ENCODE measurements at places on chromosomes 16 and 17.

DNA sequence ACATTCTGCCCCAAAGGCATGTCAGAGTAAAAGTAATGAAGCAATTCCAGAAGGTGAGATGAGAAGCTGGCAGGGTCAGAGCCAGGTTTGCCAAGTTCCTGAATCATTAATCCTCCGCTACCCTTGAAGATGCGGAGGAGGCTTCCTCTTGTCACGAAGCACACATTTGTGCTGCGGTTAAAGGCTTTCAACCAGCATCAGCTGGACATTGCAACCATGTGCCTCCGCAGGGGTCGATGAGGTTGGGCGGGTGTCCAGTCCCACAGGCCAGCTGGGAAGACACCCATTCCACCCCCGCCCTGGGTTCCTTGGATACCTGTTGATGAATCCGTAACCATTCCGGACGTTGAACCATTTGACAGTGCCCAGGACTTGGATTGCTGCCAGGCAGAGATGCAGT is 1.3 kb downstream of the YBX2 start:
- H3K36me3 ChIP-seq: no peaks in the 10 kb centered on the region
- no peak for DNase-seq
- no peak overlapping the region for H3K27ac ChIP-seq
- H3K4me1 ChIP-seq: peaks cover 59% of the 10 kb centered on the region

DNA sequence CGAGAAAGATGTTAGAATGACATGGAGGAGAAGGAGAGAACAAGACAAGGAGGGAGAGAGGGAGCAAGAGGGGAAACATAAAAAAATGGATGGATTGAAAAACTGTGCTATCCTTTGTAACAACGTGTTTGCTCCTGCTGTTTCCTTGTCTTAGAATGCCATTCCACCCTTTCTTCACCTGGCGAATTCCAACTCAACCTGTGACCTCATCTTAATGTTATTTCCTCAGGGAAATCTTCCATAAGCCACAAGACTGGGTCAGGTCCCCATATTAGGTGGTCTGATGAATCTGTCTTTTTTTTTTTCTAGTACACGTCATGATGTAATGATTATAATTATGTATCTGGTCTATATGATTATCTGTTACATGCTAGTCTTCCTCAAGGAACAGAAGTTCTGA is 195.0 kb upstream of the MAF start:
- no peak overlapping the region for H3K4me3 ChIP-seq
- no peak for DNase-seq

- peaks cover 33% of the 10 kb centered on the region for H3K36me3 ChIP-seq
- peaks cover 29% of the 10 kb centered on the region for H3K4me1 ChIP-seq
- peak; percentile 68 for DNase-seq
Measured at GRCh38 chr17:43211480-43212402, at the start of gene TMEM106A. TMEM106A (plus strand) TSS chr17:43211875; CDS start chr17:43213042, 1,167 bp downstream.

GRCh38 chr16:81842564-81843242 is 63.6 kb downstream of the PLCG2 start:
- peaks cover 37% of the 10 kb centered on the region for H3K4me1 ChIP-seq
- H3K36me3 ChIP-seq: peaks cover 8% of the 10 kb centered on the region
- H3K27me3 ChIP-seq: peaks cover 5% of the 10 kb centered on the region
- peak overlapping the region; percentile 5 for H3K4me3 ChIP-seq
- no peak for DNase-seq

DNA sequence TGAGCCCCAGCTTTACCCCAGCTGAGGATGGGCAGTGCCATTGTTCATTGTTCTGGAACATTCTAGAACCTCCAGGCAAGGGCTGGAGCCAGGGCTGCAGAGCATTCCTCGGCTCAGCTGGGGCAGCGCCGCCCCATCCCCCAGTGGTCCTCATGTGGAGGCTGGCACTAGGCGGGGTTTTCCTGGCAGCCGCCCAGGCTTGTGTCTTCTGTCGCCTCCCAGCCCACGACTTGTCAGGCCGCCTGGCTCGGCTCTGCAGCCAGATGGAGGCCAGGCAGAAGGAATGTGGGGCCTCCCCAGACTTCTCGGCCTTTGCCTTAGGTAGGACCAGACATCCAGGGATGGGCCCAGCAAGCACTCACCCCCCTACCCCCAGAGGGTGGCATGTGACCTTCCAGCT is at the start of gene TMEM95:
TSS of gene TMEM95 (plus strand) at position 104 of the 400 bp plus-strand sequence. CDS start at position 153, 49 bp downstream.
- H3K4me3 ChIP-seq: peak within 1 kb of the TSS; percentile 45
- H3K27ac ChIP-seq: no peak within 1 kb of the TSS
- peaks cover 11% of the 10 kb centered on the region for H3K27me3 ChIP-seq
- H3K4me1 ChIP-seq: peaks cover 31% of the 10 kb centered on the region
- DNase-seq: no peak

GRCh38 chr16:73152386-73153125 is 104.6 kb upstream of the ZFHX3 start:
- H3K27me3 ChIP-seq: peaks cover 6% of the 10 kb centered on the region
- DNase-seq: peak; percentile 43
- H3K36me3 ChIP-seq: no peaks in the 10 kb centered on the region

DNA sequence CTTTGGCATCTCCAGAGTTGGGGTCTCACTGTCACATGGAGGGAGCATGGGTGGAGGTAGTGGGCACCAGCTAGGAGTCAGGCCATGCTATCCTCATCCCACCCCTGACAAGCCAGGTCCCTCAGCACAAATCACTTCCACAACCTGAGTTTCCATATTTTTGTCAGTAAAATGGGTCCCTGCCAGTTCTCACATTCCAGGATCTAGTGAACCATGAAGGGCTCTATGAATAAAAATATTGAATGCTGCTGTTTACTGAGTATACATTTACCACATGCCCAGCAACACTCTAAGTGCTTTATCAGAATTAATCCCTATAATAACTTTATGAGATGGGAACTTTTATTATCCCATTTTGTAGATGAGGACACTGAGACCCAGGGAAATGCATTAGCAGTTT is 16.8 kb downstream of the SEZ6 start:
- DNase-seq: no peak
- H3K27ac ChIP-seq: no peak overlapping the region
- no peaks in the 10 kb centered on the region for H3K36me3 ChIP-seq
- peaks cover 19% of the 10 kb centered on the region for H3K4me1 ChIP-seq
- no peak overlapping the region for H3K4me3 ChIP-seq
- H3K27me3 ChIP-seq: peaks cover 57% of the 10 kb centered on the region

GRCh38 chr17:52148288-52148968 is 10.1 kb downstream of the CA10 start:
- DNase-seq: no peak
- peaks cover 6% of the 10 kb centered on the region for H3K4me1 ChIP-seq
- peaks cover 11% of the 10 kb centered on the region for H3K27me3 ChIP-seq
- H3K36me3 ChIP-seq: no peaks in the 10 kb centered on the region
- H3K27ac ChIP-seq: no peak overlapping the region

DNA sequence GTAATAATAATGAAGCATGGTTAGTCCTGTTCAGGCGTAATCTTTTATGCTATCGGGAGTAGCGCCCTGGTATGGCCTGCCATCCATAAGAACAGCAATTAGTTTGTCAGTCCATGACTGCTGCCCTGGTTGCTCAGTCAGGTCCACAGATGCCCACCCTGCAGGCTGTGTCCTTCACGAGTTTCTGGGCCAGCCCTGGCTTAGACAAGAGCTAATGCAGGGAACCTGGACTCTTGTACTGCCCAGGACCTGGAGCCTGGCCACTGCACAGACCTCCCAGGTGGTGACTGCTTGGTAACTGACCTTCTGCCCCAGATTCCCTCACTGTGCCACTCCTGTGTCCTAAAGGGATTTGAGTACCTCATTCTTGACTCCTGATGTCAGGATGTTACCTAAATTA is 161.1 kb upstream of the NOG start:
- no peaks in the 10 kb centered on the region for H3K27me3 ChIP-seq
- H3K4me3 ChIP-seq: no peak overlapping the region
- H3K27ac ChIP-seq: no peak overlapping the region
- no peaks in the 10 kb centered on the region for H3K36me3 ChIP-seq
- no peak for DNase-seq
- peaks cover 12% of the 10 kb centered on the region for H3K4me1 ChIP-seq
